Brain pericyte (primary cell): ENCODE measurements at places on chromosomes 6 and 20.

DNA sequence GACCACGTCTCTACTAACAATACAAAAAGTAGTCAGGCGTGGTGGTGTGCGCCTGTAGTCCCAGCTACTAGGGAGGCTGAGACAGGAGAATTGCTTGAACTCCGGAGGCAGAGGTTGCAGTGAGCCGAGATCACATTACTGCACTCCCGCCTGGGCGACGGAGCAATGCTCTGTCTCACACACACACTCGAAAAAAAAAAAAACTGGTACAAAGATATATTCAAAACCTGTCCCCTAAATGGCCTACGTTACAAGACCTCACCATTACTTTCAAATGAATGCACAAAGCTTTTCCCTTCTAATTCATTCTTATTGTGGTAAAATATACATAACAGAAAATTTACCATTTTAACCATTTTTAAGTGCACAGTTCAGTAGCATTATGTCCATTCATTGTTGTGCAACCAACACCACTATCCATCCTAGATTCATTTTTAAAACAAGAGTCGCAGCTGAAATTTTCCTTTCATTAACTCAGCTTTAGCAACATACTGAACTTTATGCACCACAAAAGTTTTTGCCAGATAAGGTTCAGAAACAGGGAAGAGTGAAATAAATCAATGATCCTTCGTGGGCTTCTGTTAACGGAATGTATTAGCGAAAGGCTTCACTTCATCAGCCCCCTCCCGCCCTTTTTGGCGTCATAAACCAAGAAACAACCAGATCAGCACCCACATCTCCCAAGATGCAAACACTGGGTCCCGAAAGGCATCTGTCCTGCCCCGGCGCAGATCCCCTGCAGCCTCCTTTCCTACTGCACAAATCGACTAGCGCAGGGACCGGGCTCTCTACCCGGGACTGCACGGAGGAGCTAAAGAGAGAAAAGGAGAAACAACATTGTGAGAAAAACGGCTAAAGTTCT, 825 bp upstream of the FAM135A start:
- no peak for DNase-seq

DNA sequence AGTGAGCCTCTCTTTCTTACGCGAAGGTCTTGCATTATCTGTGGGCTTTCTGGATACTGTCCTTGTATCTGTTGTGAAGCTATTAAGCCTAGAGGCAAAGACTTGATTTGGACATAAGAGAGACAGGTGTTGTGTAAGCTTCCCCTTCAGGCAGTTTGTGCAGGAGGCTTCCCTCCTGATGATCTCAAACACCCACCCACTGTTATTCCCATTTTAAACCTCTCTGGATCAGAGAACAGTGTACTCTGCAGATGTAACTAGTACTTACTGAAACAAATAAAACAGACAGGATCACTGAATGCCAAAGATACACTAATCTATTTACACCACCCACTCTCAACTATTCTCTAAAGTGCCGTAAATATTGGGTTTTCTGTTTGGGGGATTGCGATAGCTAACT, 113.8 kb upstream of the RAB32 start:
- no peak for DNase-seq

DNA sequence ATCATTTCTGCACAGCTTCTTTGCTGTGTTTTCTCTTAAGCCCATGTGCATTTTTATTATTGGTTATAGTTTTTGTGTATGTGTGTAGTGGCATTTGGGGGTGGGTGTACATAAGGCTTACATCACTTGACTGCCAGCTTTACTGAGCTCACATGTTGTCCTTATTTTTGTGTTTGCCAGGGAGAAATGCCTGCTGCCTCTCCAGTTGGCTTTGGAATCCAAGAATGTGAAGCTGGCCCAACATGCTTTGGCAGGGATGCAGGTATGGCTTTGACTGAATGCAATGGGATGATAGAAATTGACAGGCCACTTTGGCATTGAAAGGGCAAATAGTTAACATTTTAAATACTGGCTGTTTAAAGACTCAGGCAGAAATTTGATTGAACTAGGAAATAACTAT, 11.4 kb downstream of the PBOV1 start:
- DNase-seq = no peak

- no peak for DNase-seq
Measured at GRCh38 chr6:118780668-118781067, 113.3 kb upstream of the ASF1A start.

GRCh38 chr6:39945626-39946025, 11.4 kb upstream of the MOCS1 start:
- no peak for DNase-seq

DNA sequence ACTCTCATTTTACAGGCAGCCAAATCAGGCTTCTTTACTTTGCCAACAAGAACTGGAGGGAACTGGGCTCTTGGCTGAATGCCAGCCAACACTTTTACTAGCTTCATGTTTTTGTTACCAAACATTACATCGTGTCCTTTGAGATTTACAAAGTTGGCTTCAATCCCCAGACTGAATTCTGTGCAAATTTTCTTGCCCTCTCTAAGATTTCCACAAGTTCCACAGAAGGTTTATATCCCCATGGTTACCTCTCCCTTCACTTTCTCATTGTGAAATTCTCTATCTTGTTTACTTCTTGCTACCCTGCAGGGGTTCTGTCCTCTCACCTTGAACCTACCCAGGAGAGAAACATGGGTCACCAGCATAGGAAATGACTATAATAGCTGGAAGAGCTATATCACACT, 37.6 kb upstream of the PLCB1 start:
- DNase-seq = peak; percentile 72

DNA sequence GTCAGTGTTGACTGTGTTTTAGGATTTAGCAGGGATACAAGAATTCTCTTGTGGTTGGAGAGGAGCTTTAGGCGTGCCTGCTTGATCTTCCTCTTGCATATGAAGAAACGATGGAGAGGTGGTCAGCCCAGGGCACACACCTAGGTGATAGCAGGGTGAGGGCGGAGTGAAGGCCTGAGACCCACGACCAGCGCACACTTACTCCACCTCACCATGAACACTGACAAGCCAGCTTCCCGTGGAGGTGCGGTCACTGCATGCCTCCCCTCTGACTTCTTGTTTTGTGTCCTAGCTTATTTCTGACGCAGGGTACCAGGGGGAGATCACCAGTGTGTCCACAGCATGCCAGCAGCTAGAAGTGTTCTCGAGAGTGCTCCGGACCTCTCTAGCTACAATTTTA, 8.1 kb downstream of the NELFCD start:
- no peak for DNase-seq
